ENCODE measurements at places on chromosomes 12 and 14. TPM values are rescaled to one million over a fixed set of nuclear protein-coding genes. Genes with fewer than 3 reads are reported as not detected.

The LRRC10 gene
- total RNA-seq = not detected

The PRB2 gene
- total RNA-seq = not detected

The MMP17 gene
- 5.6 TPM for total RNA-seq

The TGM1 gene
- total RNA-seq = 0.36 TPM

All from fibroblast of the aortic adventitia (primary cell).